ENCODE measurements at places on chromosomes 4 and X.

- no peak for ATAC-seq
Observed at GRCh38 chr4:150581641-150582051, 305 bp upstream of the MAB21L2 start.

- ATAC-seq = no peak
Observed at GRCh38 chrX:69243276-69243675, 78.0 kb upstream of the PJA1 start.

DNA sequence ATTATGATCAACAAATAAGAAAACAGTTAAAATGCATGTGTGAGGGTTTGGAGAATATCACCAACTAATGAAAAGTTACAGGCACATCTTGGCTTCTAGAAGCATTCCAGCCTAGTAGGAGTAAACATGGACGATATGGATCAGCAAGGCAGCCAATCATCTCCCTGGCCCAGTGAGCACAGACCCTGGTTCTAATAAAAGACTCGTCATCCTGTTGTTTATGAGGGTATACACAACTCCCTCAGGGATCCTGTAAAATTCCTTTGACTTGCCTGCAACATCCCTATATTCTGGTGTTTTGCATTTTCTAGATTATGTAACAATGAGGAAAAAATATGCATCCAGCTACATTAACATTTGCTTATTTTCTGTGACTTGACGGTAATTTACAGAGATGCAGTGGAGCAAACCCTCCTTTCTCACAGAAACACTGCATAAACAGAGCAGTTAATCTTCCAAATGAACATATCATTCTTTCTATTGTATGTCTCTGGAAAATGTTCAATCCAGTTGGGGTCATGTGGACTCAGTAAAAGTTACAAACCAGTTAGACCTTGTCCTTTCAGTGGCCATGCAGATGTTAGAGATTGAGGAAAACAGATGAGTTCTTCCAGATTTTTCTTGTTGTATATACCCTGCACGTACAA is 88.9 kb upstream of the NDP start:
- no peak for ATAC-seq

- ATAC-seq = peak; percentile 67
Observed at GRCh38 chrX:153061732-153062131, 5.5 kb downstream of the PNMA3 start.

GRCh38 chrX:129793604-129794191 is 13.9 kb downstream of the SASH3 start:
- no peak for ATAC-seq

DNA sequence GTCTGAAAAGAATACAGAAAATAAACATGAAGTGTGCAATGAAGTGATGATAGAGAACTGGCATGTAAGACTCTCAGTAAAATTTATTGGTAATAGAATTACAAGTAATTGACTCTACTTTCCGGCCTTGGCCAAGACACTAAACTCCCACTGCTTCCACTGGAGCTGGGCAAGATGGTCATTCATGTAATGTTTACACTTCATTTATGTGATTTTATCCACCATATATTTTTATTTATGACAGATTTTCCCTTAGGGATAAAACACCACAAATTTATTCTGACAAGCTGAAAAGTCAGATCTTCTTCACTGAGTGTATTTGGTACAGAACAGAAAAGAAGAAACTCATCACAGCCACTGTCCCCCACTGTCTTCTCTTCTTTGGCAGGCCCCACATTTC is 191.9 kb downstream of the SLC39A8 start:
- ATAC-seq = no peak

DNA sequence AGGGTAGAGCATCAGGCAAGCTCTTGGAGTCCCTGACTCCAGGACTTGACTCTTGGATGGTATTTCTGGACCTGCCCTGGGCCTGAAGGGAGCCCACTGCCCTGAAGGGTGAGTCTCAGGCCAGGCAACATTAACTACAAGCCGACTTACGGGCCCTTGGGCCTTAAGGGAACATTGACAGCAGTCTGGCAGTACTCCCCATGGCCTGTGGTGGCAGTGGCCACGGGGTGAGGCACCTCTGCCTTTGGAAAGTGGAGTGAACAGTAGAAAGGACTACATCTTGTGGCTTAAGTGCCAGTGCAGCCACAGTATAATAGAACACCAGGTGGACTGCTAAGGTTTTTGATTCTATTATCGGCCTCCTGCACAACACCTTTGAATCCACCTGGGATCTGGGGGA is 36.3 kb downstream of the SH3BGRL start:
- ATAC-seq = no peak

GRCh38 chr4:151322570-151322969 is 2.8 kb downstream of the SH3D19 start:
- no peak for ATAC-seq

- ATAC-seq = no peak
Observed at GRCh38 chr4:154329939-154330338, 161.7 kb downstream of the DCHS2 start.

DNA sequence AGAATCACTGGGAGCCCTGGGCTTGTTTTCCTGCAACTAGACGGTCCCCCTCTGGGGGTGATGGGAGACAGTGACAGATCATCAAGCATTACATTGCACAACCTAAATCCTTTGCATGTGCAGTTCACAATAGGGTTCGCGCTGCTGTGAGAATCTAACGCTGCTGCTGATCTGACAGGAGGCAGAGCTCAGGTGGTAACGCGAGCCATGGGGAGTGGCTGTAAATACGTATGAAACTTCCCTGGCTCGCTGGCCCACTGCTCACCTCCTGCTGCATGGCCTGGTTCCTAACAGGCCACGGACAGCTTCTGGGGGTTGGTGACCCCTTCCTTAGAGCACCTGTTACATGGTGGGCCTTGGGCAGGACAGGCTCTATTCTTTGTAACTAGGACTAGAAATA is 10.4 kb downstream of the PAQR3 start:
- ATAC-seq = no peak

DNA sequence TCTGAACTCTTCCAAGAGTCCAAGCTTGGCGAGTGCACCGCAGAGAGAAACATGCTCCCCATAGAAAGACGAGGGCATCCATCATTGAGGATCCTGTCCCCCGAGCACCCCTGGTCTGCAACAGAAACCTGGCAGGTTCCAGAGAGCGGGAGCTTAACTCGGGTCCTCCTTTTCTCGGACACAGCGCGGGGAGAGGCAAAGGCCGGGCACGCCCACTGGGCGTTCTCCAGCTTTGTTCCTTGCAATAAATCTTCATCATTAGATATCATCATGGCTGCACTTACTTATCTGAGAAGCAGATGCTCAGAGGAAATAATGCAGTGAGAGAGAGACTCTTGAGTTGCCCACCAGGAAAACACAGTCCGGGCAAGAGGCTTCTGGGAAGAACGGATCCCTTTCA is 90.1 kb upstream of the PSAPL1 start:
- no peak for ATAC-seq

DNA sequence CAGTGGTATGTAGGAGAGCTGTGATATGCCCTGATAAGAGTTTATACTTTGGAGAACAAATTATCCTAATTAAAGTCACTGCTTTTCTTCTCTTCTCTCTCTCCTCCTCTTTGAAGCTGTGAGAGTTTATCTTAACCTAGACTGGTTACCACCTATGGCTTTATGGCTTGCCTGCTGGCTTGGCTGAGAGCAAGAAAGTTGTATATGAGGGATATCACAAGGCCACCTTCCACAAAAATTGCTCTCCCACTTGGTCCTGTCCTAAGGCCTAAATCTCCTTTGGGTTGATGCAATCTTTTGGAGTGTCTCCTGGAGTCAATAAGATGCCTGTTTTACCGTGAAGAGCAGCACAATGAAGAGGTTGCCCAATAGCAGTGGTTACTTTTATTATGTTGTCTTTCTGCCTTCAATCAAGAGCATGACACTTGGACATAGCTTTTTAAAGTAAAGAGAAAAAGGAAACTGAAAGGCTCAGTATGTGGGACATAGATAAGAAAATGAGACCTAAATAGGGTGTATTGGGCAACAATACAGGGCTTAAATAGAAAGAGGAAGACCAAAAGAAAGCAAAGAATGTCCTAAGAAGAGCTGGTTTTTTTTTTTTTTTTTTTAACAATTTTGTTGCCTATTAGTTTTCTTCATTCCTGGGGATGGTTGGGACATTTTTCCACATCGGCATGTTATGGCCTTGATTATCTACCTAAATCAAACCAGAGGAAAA is 9.2 kb downstream of the GUCY1A1 start:
- ATAC-seq = no peak

DNA sequence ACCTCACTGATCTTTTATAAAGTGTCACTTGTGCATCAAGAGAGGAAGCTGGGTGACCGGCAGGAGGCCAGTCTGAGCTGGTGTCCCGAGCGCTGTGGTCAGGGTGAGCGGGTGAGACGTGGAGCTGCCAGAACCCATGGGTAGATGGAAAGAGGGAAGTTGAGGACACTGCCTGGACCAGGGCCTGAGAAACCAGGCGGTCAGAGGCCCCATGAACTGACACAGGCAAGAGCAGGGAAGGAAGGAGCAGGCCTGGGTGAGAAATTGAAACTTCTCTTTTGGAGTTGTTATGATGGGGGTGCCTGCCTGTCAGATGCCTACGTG is 192.6 kb downstream of the AFAP1 start:
- ATAC-seq = no peak

GRCh38 chr4:152220201-152220666 is 315.7 kb downstream of the FBXW7 start:
- peak; percentile 48 for ATAC-seq

- ATAC-seq = no peak
Observed at GRCh38 chrX:6244666-6245065, 16.0 kb upstream of the NLGN4X start.

GRCh38 chr4:129498626-129499025 is 402.7 kb downstream of the C4orf33 start:
- no peak for ATAC-seq

- ATAC-seq = no peak
Observed at GRCh38 chr4:151921386-151921785, 160.6 kb upstream of the GATB start.

DNA sequence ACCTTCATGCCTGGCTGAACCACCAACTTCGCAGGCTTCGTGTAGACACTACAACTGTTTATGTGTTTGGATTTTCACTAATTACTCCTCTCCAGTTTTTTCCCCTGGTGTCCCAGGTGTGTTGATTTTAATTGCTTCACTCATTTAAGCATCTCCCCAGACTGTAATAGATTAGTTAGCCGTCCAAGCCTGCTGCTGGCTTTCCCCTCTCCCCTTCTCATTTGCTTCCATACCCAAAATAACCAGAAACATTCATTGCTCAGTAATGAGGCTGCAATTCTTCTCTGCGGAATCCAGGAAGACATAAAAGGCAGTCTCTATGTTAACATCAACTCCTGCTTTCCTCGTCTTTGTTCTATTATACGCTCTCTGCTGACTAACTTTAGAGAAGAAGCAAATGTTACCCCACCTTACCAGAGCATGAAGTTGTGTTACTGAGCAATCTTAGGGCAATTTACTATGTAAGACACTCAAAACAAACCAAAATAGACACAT is 37.9 kb upstream of the SCRG1 start:
- no peak for ATAC-seq

DNA sequence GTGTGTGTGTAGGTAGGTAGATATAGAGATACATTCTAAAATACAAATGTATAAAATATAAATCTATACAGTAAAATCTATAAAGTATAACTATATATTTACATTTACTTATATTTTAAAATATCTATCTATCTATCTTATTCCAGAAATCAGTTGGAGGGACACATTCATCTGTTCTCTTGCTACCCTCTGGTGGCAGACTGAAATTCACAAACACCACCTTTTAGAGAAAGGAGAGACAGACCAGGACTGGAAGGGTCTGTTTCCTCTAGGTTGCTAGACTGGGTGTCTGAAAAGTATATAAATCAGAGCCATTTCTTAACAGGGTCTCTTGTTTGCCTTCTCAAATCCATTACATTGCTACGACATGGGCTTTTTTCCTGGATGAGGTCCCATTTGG is 343.0 kb downstream of the OPHN1 start:
- no peak for ATAC-seq

- ATAC-seq = peak; percentile 91
Observed at GRCh38 chrX:154712781-154713740, 37.8 kb downstream of the GAB3 start.

GRCh38 chrX:108875548-108875947 is 139.2 kb upstream of the IRS4 start:
- ATAC-seq = no peak

- no peak for ATAC-seq
Observed at GRCh38 chrX:129534816-129535578, 5.1 kb upstream of the OCRL start.

Data from activated CD4-positive, CD25-positive, alpha-beta regulatory T cell treated with anti-CD3 and anti-CD28 coated beads, Interleukin-2, amount 50 U/mL, for 24 hours (primary cell).